ENCODE measurements at places on chromosomes 16 and 17.
A peak's percentile ranks its signal among the peaks of the same experiment; 100 is the strongest.

DNA sequence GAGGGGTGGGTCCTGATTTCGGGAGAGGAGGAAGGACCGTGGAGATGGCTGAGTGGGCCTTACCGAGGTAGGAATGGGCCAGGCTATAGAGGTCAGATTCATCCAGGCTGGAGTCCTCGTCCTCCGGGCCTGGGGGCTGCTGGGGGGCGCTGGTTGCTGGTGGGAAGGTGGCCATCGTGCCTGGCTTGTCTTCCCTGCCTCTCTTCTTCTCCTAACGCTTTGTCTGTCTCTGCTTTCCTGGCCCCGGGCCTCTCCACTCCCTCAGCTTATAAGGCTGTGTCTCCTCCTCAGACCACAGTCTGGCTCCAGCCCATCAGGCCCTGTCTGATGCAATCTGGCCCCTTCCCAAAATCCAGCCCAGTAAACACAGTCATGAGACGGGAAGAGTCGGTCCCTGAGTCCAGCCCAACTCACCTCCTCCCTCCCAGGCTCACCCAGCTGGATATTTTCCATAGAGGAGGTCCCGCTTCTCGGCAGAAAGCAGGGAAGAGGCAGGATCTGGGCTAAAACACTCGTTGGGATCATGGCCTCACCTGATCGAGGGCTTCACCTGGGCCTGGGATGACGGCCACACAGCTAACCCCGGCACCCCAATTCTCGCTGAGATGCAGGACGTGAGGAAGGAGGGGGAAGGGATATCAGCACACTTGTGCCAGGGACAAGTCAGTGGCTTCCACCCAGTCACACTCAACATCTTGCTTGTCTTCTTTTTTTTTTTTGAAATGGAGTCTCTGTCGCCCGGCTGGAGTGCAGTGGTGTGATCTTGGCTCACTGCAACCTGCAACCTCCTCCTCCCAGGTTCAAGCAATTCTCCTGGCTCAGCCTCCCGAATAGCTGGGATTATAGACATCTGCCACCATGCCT lies at the start of gene NUPR1:
TSS of gene NUPR1 (minus strand) at position 242 of the 864 bp plus-strand sequence. CDS start at position 175, 67 bp downstream.
- DNase-seq: no peak

DNA sequence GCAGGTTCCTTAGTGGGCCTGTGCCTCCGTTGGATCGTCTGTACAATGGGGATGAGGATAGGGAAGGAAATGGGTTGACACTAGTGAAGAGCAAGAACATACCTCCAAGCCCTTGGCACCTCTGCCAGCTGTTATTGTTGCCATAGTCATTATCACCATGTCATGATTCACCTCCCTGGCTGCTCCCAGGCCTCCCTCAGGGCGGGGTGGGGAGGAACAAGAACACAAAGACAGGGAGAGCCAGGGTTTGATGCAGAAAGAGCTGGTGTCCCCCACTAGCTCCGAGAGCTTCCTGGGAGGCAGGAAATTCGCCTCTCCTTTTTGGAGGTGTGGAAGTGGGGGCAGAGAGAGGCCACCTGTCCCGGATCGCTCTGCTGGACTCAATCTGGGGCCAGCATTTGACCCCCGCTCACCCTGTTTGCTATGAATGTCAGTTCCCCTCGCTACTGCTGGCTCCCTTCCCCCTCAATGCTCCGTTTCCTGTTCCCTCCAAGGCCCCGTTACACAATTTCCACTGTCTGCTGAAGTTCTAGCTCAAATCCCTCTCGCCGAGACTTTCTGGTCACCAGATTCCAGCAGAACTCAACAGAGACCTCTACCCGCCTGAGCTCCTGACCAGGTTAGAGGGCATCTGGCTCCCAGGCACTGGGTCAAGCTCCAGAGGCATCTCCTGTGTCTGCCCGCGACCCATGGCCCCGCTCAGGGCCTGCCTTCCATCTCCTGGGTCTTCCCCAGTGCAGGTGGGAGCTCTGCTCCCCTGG lies 9.1 kb downstream of the TIMP2 start:
- no peak for DNase-seq

DNA sequence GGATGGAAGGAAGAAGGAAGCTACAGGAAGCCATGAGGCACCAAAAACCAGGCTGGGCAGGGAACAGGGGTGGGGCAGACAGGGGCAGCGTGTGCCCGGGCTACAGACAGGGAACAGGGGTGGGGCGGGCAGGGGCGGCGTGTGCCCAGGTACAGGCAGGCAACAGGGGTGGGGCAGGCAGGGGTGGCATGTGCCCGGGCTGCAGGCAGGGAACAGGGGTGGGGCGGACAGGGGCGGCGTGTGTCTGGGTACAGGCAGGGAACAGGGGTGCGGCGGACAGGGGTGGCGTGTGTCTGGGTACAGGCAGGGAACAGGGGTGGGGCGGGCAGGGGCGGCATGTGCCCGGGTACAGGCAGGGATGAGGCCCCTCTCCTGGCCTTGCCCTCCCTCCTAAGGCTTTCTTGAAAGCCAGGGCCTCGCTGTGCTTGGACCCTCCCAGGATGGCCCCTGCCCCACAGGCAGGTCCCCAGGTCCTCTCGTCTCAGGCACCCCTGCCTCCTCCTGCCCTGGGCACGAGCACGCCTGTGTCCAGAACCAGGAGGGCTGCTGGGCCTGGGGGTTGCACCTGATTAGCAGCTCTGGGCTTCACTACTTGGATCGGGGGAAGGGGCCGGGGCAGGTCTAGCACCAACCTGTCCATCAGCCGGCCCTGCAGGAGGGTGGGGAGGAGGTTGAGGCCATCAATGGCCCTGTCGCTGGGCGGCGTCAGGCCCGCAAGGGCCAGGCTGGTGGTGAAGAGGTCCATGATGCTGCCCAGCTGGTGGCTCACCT lies 14.5 kb upstream of the APRT start:
- no peak for DNase-seq

GRCh38 chr16:22297871-22298733 lies 893 bp downstream of the POLR3E start:
- DNase-seq: peak; percentile 70

DNA sequence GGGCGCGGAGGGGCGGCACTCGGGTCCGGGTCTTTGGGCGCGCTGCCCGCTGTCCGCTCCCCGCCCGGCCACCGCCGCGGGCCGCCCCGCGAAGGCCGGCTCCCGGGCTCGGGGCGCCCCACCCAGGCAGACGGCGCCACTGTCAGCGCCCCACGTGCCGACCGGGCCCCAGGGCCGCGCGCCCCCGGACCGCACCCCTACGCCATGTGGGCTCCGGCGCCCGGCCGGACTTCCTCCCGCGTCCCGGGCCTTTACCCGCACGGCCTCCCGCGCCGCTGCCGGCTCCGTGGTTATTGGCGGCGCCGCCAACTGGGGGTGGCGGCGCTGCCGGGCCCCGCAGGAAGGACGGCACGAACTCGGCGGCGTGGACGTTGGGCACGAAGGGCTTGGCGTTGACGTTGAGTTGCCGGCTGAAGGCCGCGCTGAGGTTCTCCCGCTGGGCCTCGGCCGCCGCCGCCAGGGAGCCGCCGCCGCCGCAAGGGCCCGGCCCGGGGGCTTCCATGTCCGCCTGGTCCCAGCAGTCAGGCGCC lies 577 bp downstream of the GSPT1 start:
- DNase-seq: no peak

GRCh38 chr16:48963306-48963705 lies 318.3 kb downstream of the CBLN1 start:
- DNase-seq: no peak

GRCh38 chr16:22624038-22624799 lies 113.5 kb downstream of the NPIPB5 start:
- DNase-seq: no peak

GRCh38 chr17:60256174-60256573 lies 106.4 kb downstream of the CA4 start:
- DNase-seq: no peak

GRCh38 chr17:79338152-79338551 lies 263.5 kb downstream of the ENGASE start:
- no peak for DNase-seq

GRCh38 chr16:86404678-86405077 lies 105.6 kb upstream of the FOXF1 start:
- no peak for DNase-seq

DNA sequence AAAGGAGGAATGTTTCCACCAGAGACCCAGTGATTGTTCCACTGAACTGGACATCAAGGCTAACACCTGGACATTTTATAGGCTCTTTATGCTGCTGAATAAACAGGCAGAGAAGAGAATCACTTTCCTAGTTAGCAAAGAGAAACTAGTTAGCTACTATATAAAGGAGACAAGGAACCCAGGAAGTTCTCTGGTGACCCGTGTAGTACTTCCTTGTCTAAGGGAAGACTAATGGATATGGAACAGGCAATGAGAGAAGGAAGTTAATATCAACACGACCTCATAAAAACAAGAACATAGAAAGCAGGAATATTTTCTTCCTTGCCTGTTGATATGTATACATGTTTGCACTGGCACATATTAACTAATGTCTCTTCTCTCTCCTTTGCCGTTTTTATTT lies 30.8 kb upstream of the RPL38 start:
- no peak for DNase-seq

GRCh38 chr17:11486868-11487310 lies 111.4 kb upstream of the DNAH9 start:
- DNase-seq: no peak
